Epithelial cell of alveolus of lung (primary cell): ENCODE measurements at places on chromosomes 2 and 18. TPM values are rescaled to one million over a fixed set of nuclear protein-coding genes. Genes with fewer than 3 reads are reported as not detected.

The STON1 gene
- total RNA-seq: 7.5 and 28.5 TPM in 2 replicates

The C1QL2 gene
- not detected in 2 replicates for total RNA-seq

The SNED1 gene
- total RNA-seq: 9.7 and 151 TPM in 2 replicates

The TDRD15 gene
- not detected in 2 replicates for total RNA-seq

The SLC38A11 gene
- total RNA-seq: not detected in 2 replicates

The VSNL1 gene
- 0.26 TPM in 1 of 2 replicates, not detected in the other for total RNA-seq

The KIAA2012 gene
- total RNA-seq: not detected in 2 replicates

The CCL20 gene
- total RNA-seq: 0.88 and 14.0 TPM in 2 replicates

The SGPP2 gene
- 0.13 and 0.48 TPM in 2 replicates for total RNA-seq

The POTEI gene
- total RNA-seq: not detected in 2 replicates

The ZFAND2B gene
- total RNA-seq: 24.8 and 33.4 TPM in 2 replicates

The STPG4 gene
- total RNA-seq: 1.0 TPM in 1 of 2 replicates, not detected in the other

The DLGAP1 gene
- total RNA-seq: under 0.01 and 0.64 TPM in 2 replicates

The PREB gene
- 53.0 and 92.5 TPM in 2 replicates for total RNA-seq

The GLI2 gene
- total RNA-seq: 15.1 and 17.2 TPM in 2 replicates

The SP140 gene
- 0.39 TPM in 1 of 2 replicates, not detected in the other for total RNA-seq

The BMP10 gene
- not detected in 2 replicates for total RNA-seq

The IL18RAP gene
- 0.26 and 0.32 TPM in 2 replicates for total RNA-seq

The PRKAG3 gene
- 0.40 TPM in 1 of 2 replicates, not detected in the other for total RNA-seq

The LGALSL gene
- total RNA-seq: 3.4 and 17.7 TPM in 2 replicates

The WIPF1 gene
- 16.7 and 21.2 TPM in 2 replicates for total RNA-seq

The QPCT gene
- 4.5 and 24.2 TPM in 2 replicates for total RNA-seq

The C2orf72 gene
- total RNA-seq: 0.08 and 0.26 TPM in 2 replicates

The CYS1 gene
- total RNA-seq: 0.39 TPM in 1 of 2 replicates, not detected in the other

The RGPD8 gene
- total RNA-seq: 0.56 and 2.3 TPM in 2 replicates

The KLHL41 gene
- 0.13 and 5.7 TPM in 2 replicates for total RNA-seq

The CERKL gene
- not detected in 2 replicates for total RNA-seq

The SLC9A4 gene
- not detected in 2 replicates for total RNA-seq

The STAMBP gene
- total RNA-seq: 32.3 and 39.3 TPM in 2 replicates

The GPD2 gene
- total RNA-seq: 25.2 and 31.0 TPM in 2 replicates
